ENCODE measurements at places on chromosomes 12 and 14. TPM values are rescaled to one million over a fixed set of nuclear protein-coding genes. Genes with fewer than 3 reads are reported as not detected.

Gene LARP4
- total RNA-seq, result 37.6 TPM

Gene SERPINA1
- 0.29 TPM for total RNA-seq

Gene RALGAPA1
- 39.1 TPM for total RNA-seq

Gene C12orf56
- total RNA-seq, result under 0.01 TPM

Gene SOCS2
- total RNA-seq, result 32.6 TPM

Gene KLRC3
- 0.72 TPM for total RNA-seq

Gene TNS2
- total RNA-seq, result 76.0 TPM

Gene TMTC1
- 69.2 TPM for total RNA-seq

Gene NGB
- total RNA-seq, result not detected

Gene TSPAN9
- 13.0 TPM for total RNA-seq

Gene LRIG3
- 96.1 TPM for total RNA-seq

Gene FAM186B
- 0.72 TPM for total RNA-seq

Gene GAS2L3
- total RNA-seq, result 33.3 TPM

Gene SLC25A47
- not detected for total RNA-seq

Gene NAA25
- total RNA-seq, result 20.0 TPM

Gene KRT78
- total RNA-seq, result not detected

Gene LALBA
- not detected for total RNA-seq

Gene PTCSC3
- not detected for total RNA-seq

Gene TMEM117
- 20.6 TPM for total RNA-seq

Gene TCL1B
- total RNA-seq, result not detected
